Tibial nerve (tissue), 4 donors: ENCODE measurements at places on chromosomes 12 and 14. TPM values are rescaled to one million over a fixed set of nuclear protein-coding genes. Genes with fewer than 3 reads are reported as not detected.

Gene ASB2
- total RNA-seq, result 1.8 TPM

GRCh38 chr12:9856894-9857293, 12.3 kb downstream of the CLEC2B start:
- H3K4me1 ChIP-seq, result no peaks in the 10 kb centered on the region
- no peaks in the 10 kb centered on the region for H3K27me3 ChIP-seq
- no peak for DNase-seq

DNA sequence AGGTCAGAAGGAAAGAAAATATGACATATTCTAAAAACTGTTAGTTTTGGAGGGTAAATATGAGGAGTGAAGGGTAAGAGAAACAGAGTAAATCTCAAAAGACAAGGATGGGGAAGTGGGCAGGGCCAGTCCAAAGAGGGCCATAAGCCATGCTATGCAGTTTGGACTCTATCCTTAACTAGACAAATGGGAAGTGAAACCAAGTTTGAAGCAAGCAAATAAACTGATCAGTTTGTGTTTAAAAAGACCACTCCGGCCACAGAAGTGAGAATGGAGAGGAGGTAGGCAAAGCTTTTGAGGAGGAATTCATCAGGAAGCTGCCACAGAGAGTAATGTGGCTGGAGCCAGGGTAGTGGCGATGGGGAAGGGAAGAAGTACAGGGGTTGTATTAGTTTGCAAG, 37.5 kb upstream of the DAAM1 start:
- no peak for DNase-seq
- no peak overlapping the region for H3K4me3 ChIP-seq
- no peaks in the 10 kb centered on the region for H3K36me3 ChIP-seq
- H3K27me3 ChIP-seq, result no peaks in the 10 kb centered on the region
- no peak overlapping the region for H3K27ac ChIP-seq

Gene NAP1L1
- 452 TPM for total RNA-seq

Gene IL31
- total RNA-seq, result not detected

GRCh38 chr12:20055856-20056255, 312.5 kb upstream of the PDE3A start:
- H3K4me1 ChIP-seq, result no peaks in the 10 kb centered on the region
- no peaks in the 10 kb centered on the region for H3K27me3 ChIP-seq
- no peak for DNase-seq
- H3K36me3 ChIP-seq, result no peaks in the 10 kb centered on the region
- H3K4me3 ChIP-seq, result no peak overlapping the region
- H3K27ac ChIP-seq, result no peak overlapping the region

Gene CCDC175
- not detected for total RNA-seq

GRCh38 chr12:63305901-63306875, 155.2 kb upstream of the AVPR1A start:
- no peak for DNase-seq
- H3K27me3 ChIP-seq, result no peaks in the 10 kb centered on the region
- H3K27ac ChIP-seq, result no peak overlapping the region
- no peaks in the 10 kb centered on the region for H3K36me3 ChIP-seq
- H3K4me3 ChIP-seq, result no peak overlapping the region
- no peaks in the 10 kb centered on the region for H3K4me1 ChIP-seq

Gene KCNC2
- total RNA-seq, result 1.5 TPM

GRCh38 chr12:74482115-74482514, 55.5 kb upstream of the ATXN7L3B start:
- no peak overlapping the region for H3K27ac ChIP-seq
- no peaks in the 10 kb centered on the region for H3K36me3 ChIP-seq
- H3K4me1 ChIP-seq, result no peaks in the 10 kb centered on the region
- H3K4me3 ChIP-seq, result no peak overlapping the region

Gene FBLN5
- 109 TPM for total RNA-seq

- H3K27ac ChIP-seq, result no peak overlapping the region
- H3K4me3 ChIP-seq, result no peak overlapping the region
- no peaks in the 10 kb centered on the region for H3K27me3 ChIP-seq
- peaks cover 4% of the 10 kb centered on the region for H3K4me1 ChIP-seq
- DNase-seq, result no peak
These were observed 31.2 kb downstream of the DAD1 start for GRCh38 chr14:22557846-22558220.

DNA sequence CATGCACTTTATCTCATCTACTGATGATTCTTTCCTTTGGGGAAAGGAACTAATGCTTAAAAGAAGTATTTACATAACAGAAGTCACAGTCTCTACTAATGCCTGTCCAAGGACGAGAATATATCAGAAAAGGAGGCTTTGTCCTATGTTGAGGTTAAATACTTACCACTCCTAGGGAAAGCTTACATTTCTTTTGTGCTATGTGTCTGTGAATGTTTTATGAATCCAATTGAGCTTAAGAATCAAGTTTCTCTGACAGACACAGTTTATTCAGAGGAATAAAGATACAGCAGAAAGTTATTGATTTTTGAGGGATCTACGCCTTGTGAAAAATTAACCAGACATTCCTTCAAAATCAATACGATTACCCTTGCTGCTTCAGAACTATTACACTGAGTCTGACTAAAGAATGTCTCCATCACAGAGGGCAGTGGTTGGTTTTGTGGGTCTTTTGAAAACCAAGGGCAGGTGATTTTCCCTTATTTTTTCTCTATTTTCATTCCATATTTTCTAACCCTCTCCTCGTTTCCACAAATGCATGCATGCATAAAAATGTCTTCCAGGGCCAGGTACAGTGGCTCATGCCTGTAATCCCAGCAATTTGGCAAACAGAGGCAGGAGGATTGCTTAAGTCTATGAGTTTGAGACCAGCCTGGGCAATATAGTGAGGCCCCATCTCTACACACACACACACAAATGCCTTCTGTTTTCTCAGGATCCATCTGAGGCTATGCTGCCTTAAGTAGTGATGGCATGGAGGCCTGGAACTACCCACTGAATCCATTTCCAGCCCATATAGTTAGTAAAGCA, 1095.1 kb downstream of the GALC start:
- DNase-seq, result no peak
- H3K4me3 ChIP-seq, result no peak overlapping the region
- H3K27ac ChIP-seq, result no peak overlapping the region
- no peaks in the 10 kb centered on the region for H3K36me3 ChIP-seq
